ENCODE measurements at places on chromosomes 2 and 18. TPM values are rescaled to one million over a fixed set of nuclear protein-coding genes. Genes with fewer than 3 reads are reported as not detected.

- no peak for DNase-seq
Measured at GRCh38 chr2:206457188-206457634, 13.9 kb downstream of the ADAM23 start.

DNA sequence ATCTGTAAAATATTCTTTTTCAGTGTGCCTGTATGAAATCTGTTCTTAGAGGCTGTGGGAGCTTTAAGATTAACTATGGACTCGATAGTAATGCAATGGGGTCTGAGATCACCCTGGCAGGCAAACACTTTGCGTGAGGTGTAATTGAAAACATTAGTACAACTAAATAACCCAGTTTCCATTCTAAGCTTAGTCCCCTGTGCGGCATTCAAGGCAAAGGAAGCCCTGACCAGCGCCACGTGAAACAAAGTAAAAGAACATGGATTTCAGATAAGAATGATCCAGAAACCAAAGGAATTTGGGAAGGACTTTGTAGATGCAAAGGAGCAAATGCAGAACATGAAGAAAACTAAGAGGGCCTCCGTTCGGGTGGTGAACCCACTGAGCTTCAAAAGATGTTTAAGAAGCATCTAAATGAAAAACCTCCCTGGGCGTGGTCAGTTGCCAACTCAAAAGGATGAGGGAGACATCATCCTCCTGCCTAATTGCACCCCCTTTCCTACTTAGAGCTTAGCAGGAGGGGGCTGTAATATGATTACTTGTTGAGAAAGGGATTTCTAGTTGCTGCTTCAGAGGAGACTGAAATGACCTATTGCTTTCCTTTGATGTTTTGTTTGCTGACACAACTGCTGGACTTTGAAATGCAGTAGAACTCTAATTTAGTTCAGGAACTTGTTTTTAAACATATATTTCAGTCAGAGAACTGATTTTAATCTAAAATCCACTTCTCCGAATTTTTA is 7.9 kb upstream of the CETN1 start:
- no peak for DNase-seq

SKOR2 gene
- not detected for total RNA-seq

UGT1A10 gene
- not detected for total RNA-seq
